ENCODE measurements at places on chromosomes 1 and 21. TPM values are rescaled to one million over a fixed set of nuclear protein-coding genes. Genes with fewer than 3 reads are reported as not detected.

The CSMD2 gene
- total RNA-seq = under 0.01 TPM

GRCh38 chr1:162676750-162677149, 44.5 kb downstream of the DDR2 start:
- DNase-seq = no peak

- peak; percentile 72 for DNase-seq
These were observed 686 bp upstream of the ZNF281 start for GRCh38 chr1:200410566-200410878.

DNA sequence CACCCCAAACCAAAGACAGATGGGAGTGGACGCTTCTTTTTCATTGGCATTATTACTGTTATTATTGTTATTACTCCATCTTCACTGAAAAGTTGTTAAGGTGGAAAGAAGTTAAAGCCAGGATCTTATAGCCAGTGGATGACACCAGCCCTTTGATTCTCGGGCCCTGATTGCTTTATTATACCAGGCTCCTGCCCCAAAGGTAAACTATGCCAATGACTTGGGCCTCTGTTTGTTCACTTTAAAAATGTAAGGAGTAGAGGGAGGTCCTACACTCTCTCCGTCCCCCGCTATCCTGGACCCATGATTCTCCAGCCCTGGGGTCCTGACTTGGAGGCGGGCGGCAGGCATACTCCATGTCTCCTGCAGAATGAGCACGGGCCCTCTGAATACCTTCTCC, 106.8 kb downstream of the TOMM20 start:
- DNase-seq = no peak

DNA sequence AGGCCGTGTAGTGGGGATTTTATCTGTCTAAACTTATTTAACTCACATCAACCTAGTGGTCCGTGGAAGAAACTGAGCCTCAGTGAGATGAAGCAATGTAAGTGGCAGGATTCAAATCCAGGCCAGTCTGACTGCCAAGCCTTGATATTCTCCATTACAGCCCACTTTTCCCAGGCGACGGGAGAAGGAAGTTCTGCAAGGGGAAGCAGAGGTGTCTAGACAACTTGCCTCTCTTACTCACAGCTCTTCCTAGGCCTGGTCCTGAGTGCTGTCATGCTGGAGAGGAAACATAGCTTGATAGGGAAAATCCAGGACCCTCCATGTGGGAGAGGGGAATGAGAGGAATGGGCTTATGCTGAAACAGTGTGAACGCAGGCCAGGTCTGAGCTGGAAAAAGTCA, 9.1 kb downstream of the CTSE start:
- no peak for DNase-seq

Measured in renal cortical epithelial cell (primary cell).